COLO829 (cell line): ENCODE measurements at places on chromosomes 11 and 22.
A peak's percentile ranks its signal among the peaks of the same experiment; 100 is the strongest.

DNA sequence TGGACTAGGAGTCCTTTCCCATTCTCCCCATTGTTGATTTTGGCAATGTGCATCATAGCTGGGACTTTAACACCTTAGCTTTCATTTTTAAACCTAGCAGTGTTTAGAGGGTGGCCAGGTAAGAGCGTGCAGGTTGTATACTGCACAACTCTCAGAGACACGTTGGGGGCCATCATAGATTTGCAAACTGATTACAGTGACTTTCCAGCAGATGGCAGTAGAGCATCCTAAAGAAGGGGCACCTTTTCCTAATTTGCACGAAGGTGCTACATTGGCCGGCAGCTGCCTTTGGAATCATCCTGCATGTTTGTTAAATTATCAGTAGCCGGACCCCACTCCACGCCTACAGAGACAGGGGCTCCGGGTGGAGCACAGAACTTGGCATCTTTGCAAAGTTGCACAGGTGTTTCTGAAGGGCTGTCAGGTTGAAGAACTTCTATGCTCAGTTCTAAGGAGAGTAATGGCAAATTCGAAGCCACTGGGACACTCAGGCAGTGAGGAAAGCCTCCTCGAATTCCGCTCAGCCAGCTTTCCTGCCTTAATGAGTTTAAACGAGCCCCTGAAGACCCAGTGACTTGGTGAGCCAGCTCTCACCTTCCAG is 7.7 kb downstream of the LHFPL7 start:
- DNase-seq, result peak; percentile 65

DNA sequence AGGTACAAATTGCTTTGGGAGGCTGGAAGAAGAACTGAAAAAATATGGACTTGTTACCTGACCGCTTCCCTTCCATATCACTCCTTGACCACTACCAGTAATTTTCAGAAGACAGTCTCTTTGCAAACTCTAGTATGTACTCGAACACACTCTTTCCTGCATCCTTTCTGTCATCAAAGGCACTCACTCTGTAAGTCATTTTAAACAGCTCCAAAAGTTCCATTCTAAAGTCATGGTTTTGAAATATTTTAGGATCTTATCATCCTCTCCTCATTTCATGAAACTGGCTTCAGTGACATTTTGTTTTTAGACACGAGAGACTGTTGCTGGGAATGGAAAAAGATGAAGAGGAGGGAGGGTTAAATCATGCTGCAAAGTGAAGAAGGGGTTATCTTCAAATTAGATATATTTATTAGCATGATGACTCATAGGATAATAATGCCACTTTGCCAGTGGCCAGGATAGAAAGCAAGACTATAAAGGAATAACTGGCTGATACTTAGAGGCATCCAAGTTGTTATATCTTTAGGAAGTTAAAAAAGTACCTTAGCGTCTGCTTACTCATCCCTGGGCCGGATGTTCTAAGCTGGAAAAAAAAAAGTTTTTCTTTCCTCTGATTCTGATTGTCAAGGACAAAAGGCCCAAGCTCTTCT is 549.3 kb downstream of the METTL15 start:
- peak; percentile 49 for DNase-seq

DNA sequence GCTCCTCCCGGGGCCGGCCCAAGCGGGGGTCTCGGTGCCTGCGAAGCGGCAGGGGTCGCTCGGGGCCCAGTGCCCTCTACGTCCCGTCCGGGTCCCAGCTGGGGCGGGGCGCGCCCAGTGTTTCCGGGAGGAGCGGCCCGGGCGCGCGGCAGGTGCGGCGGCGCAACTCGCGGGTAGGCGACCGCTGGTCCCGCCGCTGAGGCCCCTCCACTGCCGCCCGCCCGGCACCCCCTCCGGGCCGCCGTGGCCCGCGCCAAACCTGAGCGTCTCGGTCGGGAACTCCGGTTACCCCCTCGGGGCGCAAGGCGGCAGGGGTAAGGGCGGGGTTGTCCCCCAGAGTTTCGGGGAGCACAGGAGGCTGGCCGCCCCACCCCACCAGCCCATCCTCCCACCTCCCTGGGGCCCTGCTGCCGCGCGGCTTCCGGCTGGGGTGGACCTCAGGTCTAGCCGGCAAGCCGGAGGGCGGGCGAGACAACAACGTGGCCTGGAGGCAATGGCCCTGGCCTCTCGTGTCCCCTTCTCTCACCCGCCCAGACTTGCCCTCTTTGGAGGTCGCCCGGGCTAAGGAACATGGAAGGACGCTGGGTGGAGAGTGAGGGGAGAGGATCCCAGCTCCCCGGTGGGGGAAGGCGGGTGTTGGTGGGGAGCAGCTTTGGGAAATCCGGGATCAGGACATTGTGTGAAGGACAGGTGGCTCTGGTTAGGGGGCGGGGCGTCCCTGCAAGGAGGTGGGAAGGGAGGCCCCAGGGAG is 398 bp upstream of the CRACR2B start:
- no peak for DNase-seq

GRCh38 chr11:110190885-110191284 is 97.7 kb downstream of the ZC3H12C start:
- DNase-seq, result no peak

DNA sequence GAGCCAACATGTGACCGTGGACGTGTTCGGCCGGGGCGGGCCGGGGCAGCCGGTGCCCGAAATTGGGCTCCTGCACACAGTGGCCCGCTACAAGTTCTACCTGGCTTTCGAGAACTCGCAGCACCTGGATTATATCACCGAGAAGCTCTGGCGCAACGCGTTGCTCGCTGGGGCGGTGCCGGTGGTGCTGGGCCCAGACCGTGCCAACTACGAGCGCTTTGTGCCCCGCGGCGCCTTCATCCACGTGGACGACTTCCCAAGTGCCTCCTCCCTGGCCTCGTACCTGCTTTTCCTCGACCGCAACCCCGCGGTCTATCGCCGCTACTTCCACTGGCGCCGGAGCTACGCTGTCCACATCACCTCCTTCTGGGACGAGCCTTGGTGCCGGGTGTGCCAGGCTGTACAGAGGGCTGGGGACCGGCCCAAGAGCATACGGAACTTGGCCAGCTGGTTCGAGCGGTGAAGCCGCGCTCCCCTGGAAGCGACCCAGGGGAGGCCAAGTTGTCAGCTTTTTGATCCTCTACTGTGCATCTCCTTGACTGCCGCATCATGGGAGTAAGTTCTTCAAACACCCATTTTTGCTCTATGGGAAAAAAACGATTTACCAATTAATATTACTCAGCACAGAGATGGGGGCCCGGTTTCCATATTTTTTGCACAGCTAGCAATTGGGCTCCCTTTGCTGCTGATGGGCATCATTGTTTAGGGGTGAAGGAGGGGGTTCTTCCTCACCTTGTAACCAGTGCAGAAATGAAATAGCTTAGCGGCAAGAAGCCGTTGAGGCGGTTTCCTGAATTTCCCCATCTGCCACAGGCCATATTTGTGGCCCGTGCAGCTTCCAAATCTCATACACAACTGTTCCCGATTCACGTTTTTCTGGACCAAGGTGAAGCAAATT is 1.8 kb downstream of the FUT4 start:
- DNase-seq, result no peak

DNA sequence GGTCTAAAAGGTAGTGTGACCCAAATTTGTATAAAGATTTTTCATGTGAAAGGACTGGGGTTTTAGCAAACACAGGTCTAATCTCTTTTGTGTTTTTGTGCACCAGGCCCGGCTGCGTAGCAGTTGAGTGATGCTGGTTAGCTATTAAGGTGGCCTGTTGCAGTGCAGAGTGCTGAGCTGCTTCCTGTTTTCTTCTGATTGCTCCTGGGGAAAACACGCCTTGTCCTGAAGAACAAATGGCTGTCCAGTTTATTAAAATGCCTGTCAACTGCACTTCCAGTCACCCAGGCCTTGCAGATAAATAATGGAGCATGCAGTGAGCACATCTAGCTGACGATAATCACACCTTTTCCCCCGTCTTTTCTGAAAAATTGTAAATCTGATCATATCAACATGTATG is 1.8 kb downstream of the SRSF8 start:
- DNase-seq, result peak; percentile 60

- DNase-seq, result no peak
Measured at GRCh38 chr11:126317756-126318573, 14.1 kb downstream of the DCPS start.

DNA sequence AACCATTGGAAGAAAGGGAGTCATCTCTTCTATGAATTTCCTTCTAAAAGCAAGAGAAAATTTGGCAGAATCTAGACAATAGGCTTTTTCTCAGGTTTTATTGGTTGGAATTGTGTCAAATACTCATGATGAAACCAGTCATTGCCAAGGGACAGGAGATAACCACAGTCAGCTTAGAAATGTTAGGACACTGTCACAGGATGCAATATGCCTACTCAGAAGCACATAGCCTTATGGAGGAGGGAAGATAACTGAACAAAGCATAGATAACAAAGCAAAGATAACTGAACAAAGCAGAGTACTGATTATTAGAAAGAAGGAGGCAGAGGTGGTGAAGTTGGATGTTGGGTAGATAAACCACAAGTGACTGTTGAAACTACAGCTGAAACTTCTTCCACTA is 303.5 kb upstream of the PDGFD start:
- DNase-seq, result peak; percentile 3
